ENCODE measurements at places on chromosomes 5 and 9.

DNA sequence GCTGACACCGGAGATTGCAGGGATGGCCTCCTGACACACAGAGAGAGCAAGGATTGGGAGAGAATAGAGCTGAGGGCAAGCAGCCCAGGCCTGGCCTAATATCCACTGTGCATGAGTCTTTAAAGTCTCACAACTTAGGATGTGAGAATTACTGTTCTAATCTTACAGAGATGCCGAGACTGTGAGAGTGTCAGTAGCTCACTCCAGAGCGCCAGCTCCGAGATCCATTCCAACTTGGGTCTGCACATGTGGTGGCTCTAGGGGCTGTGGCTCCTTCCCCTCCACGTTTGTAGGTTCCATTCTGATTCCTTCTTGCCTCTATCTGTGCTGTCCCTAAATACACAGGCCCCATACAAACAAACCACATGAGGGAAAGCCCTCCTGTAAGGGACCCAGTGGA, 304.6 kb downstream of the MLLT3 start:
- DNase-seq: no peak

DNA sequence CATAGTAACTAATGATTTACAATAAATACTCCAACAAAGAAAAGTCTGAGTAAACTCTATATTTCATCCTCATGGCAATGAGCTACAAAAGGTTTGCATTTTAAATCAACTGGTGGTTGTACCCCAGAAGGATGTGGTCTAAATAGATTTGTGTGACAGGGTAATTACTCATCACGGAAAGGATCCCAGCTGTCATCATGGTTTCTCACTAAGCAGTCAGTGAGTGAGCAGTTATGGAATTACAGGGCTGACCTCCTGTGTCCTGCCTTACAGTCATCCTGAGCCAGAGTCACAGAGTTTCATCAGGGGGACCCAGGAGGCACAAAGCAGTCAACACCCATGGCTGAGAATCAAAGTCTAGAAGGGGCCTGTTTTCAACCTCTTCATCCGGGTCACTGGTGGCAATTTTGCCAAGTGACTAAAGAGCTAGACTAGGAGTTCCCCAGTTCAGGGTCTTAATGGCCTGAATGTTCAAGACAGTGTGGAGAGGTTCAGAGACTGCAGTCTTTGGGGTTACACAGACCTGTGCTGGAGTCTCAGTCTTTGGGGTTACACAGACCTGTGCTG, 210.7 kb upstream of the SLC24A2 start:
- DNase-seq: peak; percentile 98

GRCh38 chr9:124621371-124622328, 114.5 kb upstream of the NR5A1 start:
- DNase-seq: peak; percentile 90

- DNase-seq: peak; percentile 53
Observed at GRCh38 chr5:167947306-167947705, 344.1 kb upstream of the WWC1 start.

GRCh38 chr5:58088941-58089340, 370.9 kb downstream of the PLK2 start:
- DNase-seq: no peak

- DNase-seq: peak; percentile 6
Observed at GRCh38 chr9:14661421-14662059, 31.7 kb downstream of the ZDHHC21 start.

- DNase-seq: no peak
Observed at GRCh38 chr9:89367281-89367680, 49.0 kb downstream of the SECISBP2 start.

DNA sequence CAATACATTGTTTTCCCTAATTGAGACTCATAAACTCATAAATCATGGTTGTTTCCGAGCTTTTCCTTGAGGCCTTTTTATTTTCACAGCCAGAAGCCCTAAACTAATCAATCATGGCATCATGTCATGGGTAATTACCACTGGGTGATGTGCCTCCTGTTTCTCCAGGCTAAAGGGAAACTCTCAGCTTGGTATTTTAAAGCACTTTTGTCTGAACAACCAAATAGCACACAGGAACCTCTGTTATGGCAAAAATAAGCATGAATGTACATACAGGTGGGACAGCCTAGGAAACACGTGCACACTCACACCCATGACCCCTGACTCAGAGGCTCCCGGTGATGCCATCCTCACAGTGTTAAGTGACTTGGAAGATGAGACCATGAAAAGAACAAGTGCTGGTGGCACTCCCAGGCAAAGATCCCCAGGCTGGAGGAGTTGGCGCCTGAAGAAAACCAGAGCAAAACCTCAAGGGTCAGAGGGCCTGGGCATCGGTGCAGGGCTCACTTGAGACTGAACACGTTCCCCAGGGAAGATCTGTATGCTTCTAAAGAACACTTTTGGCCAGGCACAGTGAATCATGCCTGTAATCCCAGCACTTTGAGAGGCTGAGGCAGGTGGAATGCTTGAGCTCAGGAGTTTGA, 154.3 kb downstream of the ROR2 start:
- DNase-seq: peak; percentile 95

GRCh38 chr9:120490888-120491595, 88.9 kb downstream of the CDK5RAP2 start:
- no peak for DNase-seq

DNA sequence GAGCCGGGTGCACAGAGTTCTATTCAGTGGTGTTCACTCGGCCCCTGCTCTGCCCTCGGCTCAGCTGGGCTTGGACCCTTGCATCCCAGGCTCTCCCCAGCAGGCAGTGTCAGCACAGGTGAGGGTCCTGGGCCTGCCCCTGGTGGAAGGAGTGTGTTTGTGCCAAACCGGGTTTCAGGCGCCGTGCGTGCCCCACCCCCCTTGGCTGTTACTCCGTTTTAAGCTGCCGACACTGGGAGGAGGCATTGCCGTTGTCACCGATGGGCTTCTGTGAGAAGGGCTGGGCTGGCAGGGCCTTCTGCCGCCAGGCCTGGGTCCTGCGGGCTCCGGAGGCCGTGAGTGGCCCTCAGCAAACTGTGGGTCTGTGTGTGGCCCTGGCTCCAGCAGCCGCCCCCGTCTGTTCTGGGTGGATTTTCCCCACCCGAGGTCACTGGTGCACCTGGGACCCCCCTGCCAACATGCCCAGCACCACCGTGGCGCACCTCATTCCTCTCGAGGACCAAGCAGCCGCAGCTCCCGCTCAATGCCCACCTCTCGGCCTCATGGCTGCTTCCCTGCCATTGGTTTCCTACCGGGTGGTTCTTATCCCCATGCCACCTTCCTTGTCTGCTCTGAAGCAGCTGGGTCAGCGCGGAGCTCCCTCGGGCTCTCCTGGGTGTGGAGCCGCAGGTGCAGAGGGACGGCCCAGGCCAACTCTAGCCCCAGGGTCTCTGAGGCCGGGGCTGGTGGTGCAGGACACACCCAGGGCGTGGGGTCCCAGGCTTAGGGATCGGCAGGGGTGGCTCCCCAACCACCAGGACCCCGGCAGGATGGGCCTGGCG, 44.3 kb upstream of the EXOC3 start:
- DNase-seq: no peak

GRCh38 chr5:66306105-66306843, 162.2 kb downstream of the SREK1 start:
- peak; percentile 68 for DNase-seq

GRCh38 chr5:85049020-85049419, 664.3 kb upstream of the EDIL3 start:
- peak; percentile 67 for DNase-seq

GRCh38 chr5:74311961-74312360, 328.6 kb downstream of the ENC1 start:
- no peak for DNase-seq

- DNase-seq: no peak
Observed at GRCh38 chr9:33908114-33908513, 91.2 kb downstream of the UBE2R2 start.

Measured in M059J (cell line).